ENCODE measurements at places on chromosomes 2 and 18.

DNA sequence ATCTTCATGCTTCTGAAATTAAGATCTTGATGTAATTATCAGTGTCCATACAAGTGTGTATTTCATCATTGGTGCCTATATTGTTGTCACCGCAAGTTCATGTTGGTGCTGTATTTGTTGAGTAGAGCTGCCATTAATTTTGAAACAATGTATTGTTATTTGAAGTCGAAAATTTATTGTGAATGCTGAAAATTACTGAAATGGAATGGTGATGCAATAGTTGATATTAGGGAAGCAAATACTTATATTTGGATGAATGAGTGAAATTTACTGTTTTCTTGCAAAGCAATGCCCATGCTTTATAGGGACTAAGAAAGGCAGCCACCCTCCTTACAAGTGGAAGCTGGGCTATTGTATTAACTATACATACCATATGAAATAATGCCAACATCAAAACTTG lies 41.6 kb downstream of the SERPINB8 start:
- no peak for DNase-seq

DNA sequence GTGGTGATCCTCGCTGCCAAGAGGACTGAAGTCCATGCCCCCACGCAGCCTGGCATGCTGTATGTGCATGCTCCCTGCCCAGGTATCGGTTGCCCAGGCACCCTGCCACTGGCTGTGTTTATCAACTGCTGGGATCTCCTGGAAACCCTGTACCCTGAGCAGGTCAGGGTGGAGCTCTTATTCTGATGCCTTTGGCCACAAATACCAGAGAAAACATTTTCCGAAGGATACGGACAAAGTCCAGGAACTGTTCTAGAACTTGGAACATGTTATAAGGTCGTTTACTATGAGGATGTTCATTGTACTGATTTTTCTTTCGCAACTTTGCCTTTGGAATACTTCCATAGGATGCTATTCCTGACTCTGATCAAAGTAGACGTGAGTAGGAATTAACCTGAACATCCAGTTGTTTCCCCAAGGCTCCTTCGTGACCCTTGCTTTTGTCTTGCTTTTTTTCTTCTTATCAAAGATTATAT lies 55.2 kb downstream of the TMEM17 start:
- no peak for DNase-seq

DNA sequence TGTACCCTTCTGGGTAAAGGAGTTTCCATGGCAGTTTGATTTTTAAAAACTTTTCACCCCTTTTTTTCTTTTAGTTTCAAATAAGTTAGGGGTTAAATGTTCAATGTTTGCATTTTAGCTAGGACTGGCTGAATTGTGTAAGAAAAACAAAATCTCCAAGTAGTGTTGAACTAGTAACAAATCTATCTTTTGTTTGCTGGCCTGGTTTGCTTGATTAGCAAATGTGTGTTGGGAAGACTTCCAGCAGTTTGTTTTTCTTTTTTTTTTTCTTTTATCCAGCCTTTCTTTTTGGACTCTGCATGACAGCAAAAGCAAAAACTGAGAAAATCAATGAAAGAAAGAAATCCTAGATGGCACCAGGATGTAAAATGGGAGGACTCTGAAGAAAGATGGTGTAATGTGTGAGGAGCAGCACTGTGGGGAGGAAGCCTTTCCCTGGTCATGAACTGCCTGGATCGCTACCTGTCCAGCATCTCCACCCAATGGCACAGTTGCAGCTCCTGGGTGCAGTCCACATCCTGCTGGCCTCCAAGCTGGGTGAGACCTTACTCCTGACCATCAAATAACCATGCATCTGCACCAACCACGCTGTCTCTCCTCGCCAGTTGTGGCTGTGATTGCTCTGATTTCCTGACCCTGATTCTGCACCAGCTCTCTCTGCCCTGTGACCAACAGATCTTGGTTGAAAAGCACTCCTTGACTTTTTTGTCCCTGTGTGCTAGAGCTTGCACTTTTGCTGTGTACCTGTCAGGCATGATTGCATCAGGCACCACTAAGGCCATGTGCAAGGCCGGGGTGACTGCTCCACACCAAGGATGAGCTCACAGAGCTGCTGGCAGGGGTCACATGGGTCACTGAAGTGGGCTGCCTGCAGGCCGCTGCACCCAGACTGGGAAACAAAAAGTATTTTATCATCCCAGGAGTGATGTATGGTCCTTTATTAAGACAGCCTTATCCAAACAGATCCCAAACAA lies 71.2 kb upstream of the ZNF236 start:
- DNase-seq = no peak

- DNase-seq = no peak
Observed at GRCh38 chr2:223762853-223763252, 74.5 kb downstream of the AP1S3 start.

- DNase-seq = no peak
Observed at GRCh38 chr2:119922699-119923098, 90.2 kb upstream of the EPB41L5 start.

DNA sequence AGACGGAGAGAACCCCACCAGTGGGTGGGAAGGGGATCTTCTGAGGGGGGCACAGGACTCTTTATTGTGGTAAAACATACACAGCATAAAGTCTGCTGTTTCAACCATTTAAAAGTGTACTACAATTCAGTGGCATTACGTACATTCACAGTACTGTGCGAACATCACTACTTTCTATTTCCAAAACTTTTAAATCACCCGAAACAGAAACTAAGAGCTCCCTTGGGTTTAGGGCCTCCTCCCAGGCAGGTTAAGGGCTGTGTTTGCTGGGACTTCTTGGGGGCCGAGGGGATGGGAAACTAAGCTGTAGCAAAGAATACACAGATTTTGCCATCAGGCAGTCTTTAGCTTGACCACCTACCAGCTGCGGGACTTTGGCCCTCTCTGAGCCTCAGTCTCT lies 242.0 kb downstream of the HAUS1 start:
- DNase-seq = no peak

GRCh38 chr2:156903335-156903734 lies 354.2 kb upstream of the GALNT5 start:
- no peak for DNase-seq

DNA sequence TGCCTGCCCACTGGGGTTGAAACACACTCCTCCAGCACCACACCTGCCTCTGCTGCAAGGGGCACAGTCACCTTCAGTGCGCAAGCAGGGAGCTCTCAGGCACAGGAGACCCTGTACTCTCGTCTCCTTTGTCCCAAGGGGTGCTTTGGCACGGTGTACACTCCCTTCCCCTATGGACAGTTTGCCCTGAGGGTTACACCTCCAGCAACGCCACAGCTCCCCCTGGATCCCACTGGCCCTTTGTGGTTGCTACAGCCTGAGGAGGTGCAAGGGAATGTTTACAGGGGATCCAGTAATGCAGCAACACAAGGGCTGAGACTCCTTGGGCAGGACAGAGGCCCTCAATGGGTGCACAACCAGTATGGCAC lies 45.2 kb upstream of the FAM117B start:
- no peak for DNase-seq

- DNase-seq = no peak
Observed at GRCh38 chr2:189276277-189276676, 96.7 kb upstream of the COL5A2 start.

DNA sequence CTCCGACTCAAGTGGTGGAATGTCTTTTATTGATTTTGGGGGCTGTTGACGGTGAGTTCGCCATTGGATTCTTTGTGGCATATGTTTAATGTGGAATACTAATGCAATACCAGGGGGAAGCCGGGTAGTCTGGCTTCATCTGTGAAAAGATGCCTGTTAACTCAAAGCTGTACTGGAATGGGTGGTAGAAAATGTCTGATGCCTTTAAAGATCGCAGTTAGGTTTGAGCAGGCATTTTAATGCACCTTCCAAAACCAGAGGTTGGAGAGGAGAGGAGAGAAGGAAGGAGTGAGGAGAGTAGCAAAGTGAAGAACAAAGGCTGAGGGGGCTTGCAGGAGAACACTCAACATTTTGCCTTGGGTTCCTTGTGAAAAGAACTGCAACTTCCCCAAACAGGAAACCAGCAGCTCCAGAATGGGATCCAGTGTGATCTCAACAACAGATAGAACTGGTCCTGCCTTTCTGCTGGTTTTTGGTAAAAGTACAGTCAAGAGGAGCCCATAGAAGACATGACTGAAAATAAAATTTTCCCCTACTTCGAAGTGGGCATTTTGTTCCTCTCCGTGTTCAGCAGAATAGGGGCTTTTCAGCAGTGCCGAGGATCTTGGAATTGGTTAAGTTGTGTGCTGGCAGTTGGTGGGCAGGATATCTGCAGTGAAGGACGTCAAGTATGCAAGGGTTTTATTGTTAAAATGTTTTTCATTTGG lies 1.5 kb downstream of the ZNF532 start:
- DNase-seq = no peak

DNA sequence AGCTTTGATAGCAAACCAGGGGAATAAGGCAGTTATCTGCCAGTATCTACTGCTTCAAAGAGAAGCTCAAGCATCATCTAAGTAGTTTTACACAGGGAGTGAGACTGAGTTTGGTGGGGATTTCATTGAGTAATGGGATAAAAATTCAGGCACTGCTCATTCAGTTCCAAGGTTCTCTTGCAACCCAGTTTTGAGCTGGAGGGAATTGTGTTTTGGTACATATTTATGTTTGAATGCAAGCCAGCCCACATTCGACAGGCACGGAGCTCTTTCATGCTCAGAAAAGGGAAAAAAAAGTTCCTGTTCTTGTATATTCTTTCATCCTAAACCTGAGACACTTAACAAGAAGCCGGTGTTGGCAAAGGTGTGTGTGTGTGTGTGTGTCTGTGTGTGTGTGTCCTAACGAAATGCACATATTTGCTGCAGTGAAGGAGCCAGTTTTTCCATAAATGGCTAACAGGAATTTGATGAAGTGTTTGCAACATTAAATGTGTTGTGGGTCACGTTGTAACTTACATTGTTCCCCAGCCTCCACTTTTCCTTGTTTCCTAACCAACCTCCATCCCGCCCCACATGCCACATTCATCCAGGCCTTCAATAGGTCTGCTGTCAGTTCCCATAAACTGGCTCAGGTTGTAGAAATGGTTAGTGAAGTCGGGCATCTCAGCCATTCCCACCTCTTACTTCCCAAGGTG lies 311.1 kb downstream of the TXNL1 start:
- DNase-seq = no peak

- no peak for DNase-seq
Observed at GRCh38 chr2:96167407-96168013, 22.3 kb upstream of the DUSP2 start.

DNA sequence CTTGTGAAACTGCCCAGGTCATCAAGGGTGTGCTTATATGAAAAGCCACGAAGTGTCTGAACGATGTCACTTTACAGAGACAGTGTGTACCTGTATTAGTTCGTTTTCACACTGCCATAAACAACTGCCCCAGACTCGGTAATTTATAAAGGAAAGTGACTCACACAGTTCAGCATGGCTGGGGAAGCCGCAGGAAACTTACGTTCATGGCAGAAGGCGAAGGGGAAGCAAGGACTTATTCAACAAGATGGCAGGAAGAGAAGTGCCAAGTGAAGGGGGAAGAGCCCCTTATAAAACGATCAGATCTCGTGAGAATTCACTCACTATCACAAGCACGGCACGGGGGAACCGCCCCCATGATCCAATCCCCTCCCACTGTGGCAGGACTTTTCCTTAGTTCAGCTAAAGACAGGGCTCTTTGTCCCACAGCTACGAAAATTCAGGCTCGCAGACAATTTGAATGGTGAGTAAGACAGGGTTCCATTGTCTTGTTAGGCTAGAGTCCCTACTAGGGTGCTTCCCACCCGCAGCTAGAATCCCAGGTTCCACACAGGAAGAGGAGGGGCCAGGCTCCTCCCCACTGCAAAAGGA lies 20.1 kb downstream of the TMEM177 start:
- no peak for DNase-seq

DNA sequence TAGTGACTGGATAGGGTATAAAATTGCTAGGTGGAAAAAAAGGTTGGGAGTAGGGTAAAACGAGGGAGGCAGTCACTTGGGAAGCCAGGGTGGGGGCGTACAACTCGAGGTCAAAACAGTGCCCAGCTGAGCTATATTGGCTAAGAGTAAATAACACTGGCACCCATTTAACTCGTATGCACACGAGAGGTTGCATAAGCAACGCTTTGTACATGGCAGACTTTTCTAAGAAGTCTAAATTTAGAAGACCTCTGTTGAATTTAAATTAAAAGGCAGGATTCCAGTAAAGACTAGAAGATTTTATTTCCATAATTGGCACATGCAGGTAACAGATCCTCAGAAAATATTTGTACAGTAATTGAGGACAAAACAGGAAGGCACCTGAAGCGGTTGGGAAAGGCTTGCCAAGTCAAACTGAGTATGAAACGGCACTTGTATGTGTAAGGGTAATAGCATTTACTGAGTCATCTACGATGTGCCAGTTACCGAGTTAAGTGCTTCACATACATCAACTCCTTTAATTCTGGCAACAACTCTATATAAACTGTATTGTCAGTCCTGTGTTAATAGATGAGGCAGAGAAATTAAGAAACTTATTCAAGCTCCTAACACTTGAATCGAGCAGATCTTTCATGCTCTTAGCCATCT lies 1.4 kb upstream of the MALT1 start:
- peak; percentile 84 for DNase-seq

All from NCI-H1092 (cell line).